DMS 273 treated with DMSO at 0.1 percent for 48 hours (cell line): ENCODE measurements at places on chromosomes 16 and 17.

- DNase-seq: no peak
Measured at GRCh38 chr17:37717627-37718323, 27.1 kb downstream of the HNF1B start.

- DNase-seq: no peak
Measured at GRCh38 chr16:25431472-25431871, 173.8 kb upstream of the ZKSCAN2 start.

DNA sequence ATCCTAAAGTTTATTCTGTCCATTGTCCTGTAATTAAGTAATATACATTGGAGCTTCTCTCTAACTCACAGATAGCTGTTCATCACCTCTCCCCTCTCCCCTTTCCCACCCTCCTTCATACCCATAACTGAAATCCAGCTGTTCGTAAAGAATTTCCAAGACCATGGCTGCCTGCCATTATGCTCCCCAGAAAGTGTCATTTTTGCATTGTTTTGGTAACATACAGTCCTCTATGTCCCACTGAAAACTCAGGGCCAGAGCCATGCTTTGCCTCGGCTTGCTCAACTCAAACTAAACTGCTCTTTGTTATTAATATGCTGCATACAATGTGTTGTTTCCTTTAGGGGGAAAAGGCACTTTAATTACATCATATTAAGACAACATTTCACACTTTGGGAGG is 132.0 kb downstream of the MRTFB start:
- DNase-seq: no peak

- DNase-seq: no peak
Measured at GRCh38 chr16:49928176-49929041, 72.5 kb upstream of the ZNF423 start.

GRCh38 chr17:18961634-18962493 is 9.9 kb downstream of the SLC5A10 start:
- DNase-seq: no peak

DNA sequence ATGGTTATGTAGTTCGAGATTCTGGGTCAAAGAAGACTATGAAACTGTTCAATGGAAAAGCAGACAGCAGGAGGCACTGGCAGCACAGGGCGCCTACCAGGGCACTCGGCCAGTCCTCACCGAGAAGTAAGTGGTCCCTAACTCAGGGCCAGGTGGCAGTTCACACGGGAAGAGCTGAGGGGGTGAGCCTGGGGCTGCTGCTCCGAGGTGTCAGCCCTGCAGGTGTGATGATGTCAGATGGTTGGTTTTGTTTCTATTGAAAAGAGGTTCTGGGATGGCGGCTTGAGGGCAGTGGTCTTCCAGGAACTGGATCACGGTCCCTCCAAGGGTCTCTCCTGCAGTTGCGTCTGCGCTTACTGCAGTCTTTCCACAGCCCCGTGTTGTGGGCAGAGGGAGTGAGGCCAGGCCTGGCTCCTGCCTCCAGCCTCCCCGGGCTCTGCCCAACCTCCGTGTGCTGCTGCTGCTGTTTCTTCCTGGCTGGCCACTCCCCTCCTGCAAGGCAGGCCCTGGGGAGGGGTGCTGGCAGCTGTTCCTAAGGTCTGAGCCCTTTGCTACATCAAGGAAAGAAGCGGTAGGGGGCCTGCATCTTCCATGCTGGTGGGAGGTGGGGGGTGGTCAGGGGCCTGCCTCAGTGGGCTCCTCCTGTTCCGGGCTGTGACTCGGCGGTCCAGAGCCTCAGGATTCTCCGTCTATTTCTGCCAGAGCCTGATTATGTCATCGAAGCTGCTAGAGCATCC is 22.6 kb downstream of the RNF213 start:
- peak; percentile 15 for DNase-seq

DNA sequence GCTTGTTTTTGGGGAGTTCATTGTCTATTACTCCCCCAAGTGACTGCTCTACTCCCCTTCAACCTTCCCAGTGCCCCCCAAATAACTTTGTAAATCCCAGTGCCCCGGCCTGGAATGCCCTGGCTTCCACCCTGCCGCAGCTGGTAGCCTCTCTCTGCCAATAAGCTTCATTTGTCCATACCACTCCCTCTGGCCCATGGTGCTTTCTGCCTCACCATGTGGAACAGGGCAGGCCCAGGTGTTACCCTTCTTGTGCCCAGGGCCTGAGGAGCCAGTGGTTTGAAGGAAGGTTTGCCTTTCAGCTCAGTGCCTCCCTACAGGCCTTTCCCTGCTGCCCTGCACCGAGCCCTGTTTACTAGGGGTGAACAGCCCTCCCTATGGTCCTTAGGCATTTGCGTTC is 134.2 kb downstream of the AATF start:
- DNase-seq: no peak

GRCh38 chr16:67186550-67186950 is 2.8 kb upstream of the MATCAP1 start:
- DNase-seq: no peak

GRCh38 chr16:78446992-78447563 is 347.6 kb downstream of the WWOX start:
- no peak for DNase-seq

DNA sequence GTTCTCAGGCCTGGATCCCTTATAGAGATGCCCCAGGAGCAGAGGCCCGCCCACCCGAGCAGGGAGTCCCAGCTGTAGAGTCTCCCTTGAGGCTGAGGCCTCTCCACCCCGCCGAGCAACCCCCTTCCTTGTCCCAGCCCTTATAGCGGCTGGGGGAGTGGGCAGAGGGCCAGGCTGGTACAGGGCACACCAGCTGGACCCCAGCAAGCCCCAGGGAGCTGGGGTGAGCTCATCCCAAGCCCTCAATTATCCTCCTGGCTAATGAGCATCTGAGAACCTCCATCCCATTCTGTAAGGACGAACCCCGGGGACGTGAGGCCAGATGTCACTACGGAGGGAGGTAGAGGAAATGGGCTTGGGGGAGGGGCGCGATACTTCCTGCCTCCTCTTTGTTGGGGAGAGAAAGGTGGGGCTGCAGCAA is 3.2 kb upstream of the SNN start:
- DNase-seq: peak; percentile 77

GRCh38 chr17:81345228-81346089 is 49.8 kb upstream of the BAHCC1 start:
- peak; percentile 74 for DNase-seq

DNA sequence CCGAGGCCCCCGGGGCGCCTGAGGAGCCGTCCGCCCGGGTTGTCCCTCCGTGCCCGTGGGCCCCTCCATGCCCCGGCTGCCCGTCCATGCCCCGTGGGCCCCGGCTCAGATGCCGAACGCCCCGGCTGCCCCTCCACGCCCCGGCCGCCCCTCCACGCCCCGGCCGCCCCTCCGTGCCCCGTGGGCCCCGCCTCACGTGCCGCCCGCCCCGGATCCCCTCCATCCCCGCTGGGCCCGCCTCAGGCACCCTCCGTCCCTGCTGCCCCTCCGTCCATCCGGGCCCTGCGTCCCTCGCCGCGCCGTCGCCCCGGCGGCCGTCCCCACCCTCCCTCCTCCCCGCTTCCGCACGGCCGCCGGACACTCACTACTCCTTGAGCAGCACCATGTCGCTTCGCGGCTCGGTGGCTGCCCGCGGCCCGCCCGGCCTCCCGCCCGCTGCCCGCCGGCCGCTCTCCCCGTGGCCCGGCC is 382 bp downstream of the PITPNA start:
- no peak for DNase-seq

DNA sequence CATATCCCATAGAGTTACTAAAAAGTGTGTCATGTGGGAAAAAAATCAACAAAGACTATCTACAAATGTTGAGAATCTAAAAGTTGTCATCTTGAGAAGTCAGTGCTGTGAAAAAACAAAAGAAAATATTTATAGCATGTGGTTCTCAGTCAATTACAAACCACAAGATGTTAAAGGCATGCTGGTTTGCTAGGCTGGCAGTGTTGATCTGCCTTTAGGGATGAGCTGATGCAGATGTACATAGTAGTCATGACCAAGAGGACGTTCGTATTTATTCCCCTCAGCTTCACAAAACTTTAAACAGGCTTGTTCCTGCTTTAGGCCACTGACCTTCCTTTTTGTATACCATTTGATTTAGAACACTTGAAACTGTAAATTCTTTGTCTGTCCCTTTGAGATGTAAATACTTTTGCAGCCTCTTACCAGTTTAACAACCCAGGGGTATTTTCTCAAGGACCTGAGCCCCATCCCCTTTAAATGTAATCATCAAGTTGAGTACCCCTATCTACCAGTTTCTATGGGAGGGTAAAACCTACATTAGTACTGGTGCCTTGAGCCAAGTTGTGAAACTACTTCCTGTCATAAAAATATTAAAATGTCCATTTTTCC is 446.6 kb downstream of the KCNJ18 start:
- no peak for DNase-seq

DNA sequence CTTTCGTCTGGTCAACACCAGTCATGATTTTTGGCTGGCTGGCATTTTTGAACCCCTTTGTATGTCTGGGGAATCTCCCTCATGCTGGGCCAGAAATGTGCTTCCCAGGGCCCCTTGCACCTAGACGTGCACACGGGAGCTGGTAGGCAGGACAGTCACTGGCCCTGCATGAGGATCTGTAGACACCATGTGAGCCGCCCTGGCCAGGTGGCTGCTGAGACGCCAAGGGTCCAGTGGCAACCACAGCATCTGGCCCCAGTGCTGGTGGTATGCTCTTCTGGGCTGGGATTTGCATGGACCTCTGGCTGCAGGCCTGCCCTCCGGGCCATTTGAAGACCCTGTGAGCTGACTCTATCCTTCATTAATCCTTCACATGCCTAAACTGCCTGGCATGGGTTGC is 67.5 kb downstream of the NT5M start:
- DNase-seq: no peak

DNA sequence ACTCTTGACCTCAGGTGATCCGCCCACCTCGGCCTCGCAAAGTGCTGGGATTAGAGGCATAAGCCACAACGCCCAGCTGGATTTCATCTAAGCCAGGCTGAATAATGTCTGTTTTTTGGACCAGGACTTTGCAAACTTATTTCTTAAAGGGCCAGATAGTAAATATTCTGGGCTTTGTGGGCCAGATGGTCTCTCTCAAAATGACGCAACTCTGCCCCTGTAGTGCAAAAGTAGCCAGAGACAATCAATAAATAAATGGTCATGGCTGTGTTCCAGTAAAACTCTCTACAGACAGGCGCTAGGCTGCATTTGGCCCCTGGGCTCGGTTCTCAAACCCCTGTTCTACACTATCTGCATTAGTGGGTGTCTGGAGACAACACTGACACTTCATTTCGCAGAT is 121.9 kb upstream of the CDH13 start:
- DNase-seq: peak; percentile 27

DNA sequence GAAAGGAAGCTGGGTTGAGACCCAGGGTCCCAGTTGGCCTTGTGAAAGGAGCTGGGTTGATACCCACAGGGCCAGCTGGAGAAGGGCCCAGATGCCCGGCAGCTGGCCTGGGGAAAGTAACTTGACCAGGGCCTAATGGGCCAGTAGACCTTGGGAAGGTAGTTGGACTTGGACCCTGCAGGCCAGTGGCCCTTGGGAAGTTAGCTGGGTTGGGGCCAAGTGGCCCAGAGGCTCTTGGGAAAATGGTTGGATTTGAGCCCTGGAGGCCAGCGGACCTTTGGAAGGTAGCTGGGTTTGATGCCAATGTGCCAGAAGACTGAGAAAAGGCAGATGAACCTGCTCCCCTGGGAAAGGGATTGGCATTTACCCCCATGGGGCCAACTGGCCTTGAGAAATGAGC is 13.4 kb downstream of the CHTF8 start:
- DNase-seq: no peak

- DNase-seq: no peak
Measured at GRCh38 chr16:80054647-80055046, 454.1 kb upstream of the MAF start.

DNA sequence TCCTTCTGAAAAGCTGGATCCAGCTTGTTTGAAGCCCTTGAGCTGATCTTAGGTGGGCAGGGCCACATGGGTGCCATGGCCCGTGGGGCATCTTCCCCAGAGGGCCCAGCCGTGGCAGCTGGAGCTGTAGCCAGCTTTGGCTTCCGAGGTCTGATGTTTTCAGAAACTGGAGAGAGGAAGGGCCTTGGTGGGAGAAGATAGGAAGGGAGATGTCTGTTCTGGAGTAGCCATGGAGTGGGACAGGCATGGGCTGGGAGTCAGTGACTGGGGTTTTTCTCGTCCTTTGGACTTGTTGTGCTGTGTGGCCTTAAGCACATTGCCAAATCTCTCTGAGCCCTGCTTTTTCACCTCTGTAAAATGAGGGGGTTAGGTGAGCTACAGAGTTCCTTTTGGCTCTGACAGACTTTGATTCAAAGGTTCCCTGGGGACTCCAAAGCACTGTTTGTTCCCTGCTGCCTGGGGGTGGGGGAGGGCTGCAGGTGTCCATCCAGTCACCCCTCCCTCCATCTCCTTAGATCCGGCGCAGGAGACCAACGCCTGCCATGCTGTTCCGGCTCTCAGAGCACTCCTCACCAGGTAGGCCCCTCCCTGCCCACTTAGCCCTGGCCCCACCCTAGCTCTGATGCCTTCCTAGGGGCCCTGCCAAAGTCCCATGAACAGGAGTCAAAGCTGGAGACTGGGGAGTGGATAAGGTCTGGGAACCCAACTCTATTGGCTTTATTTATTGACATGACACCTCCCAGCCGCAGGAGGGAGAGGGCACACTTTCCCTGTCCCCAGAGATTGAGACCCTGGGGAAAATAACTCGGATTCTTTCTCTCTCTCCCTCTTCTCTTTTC is 2.1 kb downstream of the PPP1R1B start:
- no peak for DNase-seq

- DNase-seq: no peak
Measured at GRCh38 chr16:85452364-85453193, 160.5 kb upstream of the GSE1 start.

- no peak for DNase-seq
Measured at GRCh38 chr16:9082422-9082821, 9.0 kb upstream of the HAPSTR1 start.

DNA sequence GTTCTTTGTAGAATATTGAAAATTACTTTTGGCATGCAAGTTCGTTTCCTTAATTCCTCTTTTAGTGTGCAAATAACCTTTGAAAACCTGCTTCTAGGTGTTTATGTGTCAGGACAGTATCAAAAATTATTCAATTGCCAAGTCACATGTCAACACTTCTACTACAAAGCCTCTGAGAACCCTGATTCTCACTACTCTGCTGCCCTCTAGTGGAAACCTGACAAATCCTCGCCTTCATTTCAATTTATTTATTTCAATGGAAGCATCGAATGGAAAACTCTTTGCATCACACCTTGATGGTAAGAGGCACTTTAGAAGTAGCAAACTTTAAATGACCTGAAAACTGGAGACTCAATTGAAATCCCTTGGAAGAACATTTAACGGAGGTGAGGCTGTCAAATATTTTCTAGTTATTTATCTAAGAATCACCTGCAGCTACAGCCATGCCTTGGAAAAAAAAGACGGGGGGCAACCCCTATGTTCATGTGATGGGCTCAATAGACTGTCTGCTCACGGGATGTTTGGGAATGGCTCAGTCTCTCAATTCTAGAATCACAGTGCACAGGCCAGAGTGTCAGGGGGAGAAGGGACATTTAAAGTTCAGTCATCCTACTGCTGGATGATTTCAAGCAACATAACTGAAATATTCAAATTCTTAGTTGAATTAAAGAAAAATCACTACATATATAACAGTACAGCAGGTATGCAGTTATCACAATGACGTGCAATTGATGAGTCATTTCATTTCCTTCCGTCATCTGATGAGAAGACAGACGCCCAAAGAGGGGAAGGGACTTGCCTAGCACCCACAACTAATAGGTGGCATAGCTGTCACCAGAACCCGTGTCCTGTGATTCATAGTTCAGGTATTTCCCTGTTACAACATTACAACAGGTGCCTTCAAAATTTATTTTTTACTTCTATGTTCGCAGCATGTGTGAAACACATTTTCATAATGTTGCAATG is 563.9 kb downstream of the TOX3 start:
- peak; percentile 56 for DNase-seq
